ENCODE measurements at places on chromosomes 2 and 18.

GRCh38 chr2:19676770-19677169, 225.0 kb downstream of the TTC32 start:
- no peak for DNase-seq

DNA sequence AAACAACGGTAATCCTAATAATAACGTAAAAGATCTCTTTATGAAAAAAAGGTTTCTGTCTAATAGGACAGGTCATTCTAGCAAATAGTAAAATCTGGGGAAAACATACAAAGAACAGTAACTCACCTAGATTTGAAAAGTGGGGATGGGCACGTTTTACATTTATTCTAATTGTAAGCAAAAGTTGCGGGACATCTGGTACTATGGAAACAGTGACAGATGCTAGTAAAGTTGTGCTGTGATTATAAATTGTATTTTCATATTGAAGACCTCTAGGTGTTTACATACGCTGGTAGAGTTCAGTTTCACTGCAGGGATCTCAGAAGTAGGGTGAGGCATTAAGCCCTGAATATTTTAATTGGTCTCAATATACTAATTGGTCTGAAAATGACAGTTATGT, 422.5 kb downstream of the DPP10 start:
- DNase-seq, result no peak

- no peak for DNase-seq
Observed at GRCh38 chr18:45541421-45541820, 73.9 kb upstream of the SLC14A2 start.

DNA sequence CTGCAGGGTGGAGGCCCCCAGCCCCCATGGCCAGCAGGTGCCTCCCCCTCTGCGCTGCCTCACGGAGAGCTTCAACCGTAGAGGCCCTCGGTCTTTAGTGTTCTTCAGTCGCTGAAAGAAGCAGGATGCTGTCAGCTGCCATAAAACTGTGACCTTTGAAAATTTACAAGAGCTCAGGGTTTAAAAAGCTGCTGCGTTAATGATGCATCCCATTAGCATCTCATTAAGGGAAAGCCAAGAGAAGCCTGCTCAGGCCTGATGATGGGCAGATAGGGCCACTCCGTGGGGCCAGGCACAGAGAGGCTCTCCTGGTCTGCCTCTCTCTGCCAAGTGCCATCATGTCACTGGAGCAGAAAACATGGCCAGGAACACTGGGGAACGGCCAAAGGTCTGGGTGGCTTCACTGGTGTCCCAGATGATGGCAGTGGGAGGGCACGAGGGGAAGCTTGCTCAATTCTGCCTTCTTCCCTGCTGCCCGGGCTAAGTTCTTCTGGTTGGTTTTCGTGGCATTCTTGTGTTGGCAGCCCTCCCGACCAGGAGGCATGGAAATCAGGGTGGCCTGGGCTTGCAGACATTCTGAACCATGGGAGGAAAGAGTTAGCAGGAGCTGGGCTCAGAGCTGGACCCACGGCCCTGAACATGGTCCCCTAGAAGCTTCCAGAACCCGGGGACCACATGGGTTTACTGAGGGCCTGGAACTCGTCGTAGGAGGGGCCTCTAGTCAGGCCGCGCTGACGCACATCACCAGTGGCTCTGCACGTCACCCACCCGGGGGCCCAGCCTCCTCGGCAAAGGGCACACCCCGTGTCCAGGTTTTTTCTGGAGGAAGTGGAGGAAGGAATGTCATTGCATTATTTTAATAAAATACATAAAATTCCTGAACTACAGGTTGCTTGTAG, 250.7 kb downstream of the KLHL29 start:
- DNase-seq, result no peak

GRCh38 chr18:35477974-35478373, 19.8 kb downstream of the INO80C start:
- no peak for DNase-seq

DNA sequence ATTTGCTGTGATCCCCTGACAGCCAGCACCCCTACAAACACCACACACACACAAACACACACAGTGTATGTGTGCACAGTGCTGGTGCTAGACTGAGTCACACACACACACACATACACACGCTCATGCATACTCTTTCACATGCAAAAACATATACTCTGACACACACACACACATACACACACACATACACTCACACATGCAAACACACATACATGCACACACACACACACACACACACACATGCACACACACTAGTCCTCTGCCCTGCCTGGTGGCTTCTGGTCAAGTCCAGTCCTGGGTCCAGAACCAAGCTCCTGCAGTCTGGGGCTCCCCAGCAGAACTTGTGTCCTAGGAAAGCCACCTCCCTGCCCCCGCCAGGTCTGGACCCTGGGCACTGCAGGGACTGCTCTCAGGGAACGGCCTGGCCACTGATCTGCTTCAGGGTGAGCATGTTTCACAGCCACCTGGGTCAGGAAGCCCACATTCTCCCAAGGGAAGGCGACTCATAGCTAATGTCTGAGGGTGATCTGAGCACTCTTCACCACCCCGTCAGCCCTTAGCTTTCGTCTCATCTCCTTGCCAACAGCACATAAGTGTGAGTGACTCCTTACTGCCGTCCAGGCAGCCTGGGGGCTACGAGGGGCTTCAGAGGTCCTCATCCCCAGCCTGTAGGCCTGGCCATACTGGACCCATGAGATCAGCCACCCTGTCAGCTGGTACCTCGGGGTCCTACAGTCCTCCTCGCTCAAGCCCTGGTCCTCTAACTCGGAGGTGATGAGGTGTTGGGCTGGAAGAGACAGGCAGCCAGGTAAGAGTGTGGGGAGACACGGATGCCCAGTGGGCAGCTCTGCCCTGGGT, 88.1 kb downstream of the MCFD2 start:
- no peak for DNase-seq

DNA sequence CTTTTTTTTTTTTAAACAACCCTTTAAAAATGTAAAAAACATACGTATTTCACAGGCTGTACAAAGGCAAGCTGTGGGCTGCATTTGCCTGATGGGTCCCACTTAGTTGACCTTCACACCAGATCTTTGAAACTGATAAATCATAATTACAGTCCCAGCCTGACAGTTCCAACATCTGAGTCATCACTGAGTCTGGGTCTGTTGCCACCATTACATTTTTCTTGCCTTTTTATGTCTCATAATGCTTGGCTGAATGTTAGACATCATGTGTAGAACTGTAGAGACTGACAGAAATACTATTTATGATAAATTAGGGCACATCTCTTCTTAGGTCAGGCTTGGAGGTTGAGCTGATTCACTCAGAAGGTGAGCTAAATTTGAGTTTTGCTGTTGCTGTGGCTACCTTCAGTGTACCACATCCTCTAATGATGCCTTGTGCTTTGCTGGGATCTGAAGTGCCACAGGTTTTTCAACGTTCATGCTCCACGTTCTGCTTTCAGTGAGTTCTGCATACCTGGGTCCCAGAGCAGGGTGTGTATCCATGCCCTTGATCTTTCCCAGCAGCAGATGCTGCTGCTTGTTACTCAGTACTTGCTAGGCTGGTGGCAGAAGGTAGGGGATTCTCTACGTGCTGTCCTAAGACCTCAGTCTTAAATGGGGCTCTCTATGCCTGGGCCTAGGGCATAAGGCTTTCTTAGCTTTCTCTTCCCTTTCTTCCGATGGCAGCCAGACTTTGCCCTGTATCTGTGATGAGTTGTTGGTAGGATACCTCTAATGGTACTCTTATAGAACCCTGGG, 160.6 kb upstream of the SMAD7 start:
- DNase-seq, result no peak

DNA sequence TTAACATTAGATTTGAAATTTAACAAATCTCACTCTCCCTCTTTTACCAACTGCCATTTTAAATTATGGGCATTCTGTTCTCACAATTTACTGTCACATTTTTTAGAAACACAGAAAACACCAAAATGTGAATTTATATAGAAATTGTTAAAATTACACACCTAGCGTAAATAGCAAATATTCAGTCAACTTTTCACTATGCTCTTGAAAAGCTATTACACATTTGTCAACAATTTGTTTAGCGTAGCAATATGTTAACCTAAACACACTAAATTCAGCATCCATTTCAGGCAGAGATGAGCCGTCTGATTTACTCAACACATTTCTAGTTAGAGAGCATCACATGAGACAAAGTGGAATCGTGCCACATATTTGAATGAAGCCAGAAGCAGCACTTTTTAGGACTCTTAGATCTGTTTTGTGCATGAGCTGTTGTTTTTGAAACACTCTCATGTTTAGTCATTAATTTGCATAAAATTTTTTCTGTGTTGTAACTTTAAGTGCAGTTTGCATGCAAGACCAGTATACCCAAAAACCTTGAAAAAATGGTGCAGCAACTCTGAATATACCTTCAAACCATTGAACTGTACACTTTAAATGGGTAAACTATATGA, 8.2 kb downstream of the TTC32 start:
- no peak for DNase-seq

DNA sequence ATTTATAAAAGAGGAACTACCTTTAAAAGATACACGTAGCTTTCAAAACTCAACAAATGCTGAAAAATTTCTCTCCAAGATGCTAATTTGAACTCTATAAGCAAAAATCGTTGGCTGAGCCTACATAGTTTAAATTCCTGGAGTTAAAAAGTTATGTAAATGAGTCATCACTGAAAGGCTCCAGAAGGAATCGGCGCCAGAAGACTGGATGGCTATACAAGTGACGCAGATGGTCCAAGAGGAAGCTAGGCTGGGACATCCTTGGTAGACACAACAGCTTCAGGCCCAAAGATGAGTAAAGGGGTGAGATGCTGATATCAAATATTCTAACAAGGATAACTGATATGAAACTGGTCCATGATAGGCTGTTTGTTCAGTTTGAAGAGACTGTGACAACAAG, 22.8 kb upstream of the DNAH6 start:
- DNase-seq, result no peak
